ENCODE measurements at places on chromosomes 13 and 19.
A peak's percentile ranks its signal among the peaks of the same experiment; 100 is the strongest.

- DNase-seq = no peak
Observed at GRCh38 chr13:22061806-22062391, 391.0 kb downstream of the FGF9 start.

DNA sequence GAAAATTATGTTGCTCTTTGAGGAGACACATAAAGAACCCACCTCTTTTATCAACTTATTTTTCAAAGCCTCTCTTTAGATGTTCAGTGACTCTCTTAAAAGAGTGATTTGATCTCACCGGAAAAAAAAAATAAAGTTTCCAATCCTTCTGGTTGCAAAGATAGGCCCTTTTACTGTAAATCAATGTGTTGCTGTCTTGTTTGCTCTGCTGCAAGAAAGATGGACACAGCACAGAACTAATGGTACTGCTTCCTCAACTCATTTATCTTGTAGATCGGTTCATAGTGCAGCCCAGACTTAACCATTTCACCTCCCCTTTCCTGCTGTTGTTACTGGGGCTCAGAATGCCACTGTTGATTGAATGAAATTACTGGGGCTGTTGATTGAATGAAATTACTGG, 388.9 kb upstream of the KLF12 start:
- no peak for DNase-seq

- no peak for DNase-seq
Observed at GRCh38 chr19:40242480-40242879, 16.0 kb upstream of the CCNP start.

- DNase-seq = no peak
Observed at GRCh38 chr13:112210371-112210770, 143.4 kb downstream of the SOX1 start.

DNA sequence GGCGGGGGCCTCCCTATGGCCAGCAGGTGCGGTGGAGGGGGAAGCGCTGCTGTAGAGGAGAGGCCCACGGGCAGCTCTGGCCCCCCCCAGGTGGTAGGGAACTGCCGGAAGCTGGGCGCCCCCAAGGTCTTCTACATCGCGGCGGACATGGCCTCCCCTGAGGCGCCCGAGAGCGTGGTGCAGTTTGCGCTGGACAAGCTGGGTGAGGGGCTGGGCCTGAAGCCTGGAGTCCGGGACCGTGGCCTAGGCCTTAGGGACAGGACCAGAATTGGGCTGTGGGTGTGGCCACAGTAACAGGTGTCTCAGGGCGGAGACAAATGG, 3.8 kb upstream of the RPL36 start:
- no peak for DNase-seq

DNA sequence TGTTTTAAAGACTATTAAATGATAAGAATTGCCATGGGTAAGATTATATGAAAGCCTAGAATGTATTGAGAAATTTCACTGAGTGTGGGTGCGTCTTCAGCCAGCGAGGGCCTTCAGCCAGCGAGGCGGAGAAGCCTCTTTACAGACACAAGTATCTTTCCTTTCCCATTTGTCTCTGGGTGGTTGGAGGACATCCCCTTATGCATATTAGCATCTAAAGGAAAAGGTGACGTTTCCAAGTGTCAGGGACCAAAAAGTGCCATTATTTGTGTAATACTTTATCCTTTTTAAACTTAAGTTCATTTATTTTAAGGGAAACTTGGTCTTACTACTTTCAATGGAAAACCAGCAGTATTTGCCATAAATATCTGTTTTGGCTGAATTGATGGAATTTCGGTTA, 22.2 kb downstream of the SMARCA4 start:
- DNase-seq = no peak

- DNase-seq = no peak
Observed at GRCh38 chr19:2719920-2720776, 1.0 kb downstream of the DIRAS1 start.

DNA sequence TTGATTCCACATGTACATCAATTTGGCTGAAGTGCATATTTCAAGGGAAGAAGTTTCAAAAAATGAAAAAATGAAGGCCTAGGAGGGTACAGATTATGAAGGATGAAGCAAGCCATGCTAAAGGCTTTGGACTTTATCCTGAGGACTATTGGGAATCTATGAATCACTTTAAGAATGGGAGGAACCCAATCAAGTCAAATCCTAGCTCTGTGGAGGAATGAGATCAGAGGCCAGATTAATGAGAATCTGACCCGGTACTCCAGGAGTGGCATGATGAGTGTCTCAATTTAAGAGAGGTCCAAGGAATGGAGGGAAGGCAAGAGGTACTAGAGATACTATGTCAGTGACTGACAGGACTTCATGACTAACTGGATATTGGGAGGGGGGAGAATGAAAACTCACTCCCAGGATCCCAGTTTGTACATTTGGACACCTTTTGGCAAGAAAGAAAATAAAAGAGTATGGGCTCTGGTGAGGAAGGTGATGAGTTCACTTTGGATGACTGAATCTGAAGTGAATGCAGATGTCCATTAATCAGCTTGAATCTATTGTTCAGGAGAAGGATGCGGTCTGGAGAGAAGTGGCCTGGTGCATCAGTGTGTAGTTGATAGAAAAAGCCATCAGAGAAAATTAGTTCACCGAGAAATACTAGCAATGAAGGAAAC, 349.0 kb downstream of the EFNB2 start:
- DNase-seq = no peak

DNA sequence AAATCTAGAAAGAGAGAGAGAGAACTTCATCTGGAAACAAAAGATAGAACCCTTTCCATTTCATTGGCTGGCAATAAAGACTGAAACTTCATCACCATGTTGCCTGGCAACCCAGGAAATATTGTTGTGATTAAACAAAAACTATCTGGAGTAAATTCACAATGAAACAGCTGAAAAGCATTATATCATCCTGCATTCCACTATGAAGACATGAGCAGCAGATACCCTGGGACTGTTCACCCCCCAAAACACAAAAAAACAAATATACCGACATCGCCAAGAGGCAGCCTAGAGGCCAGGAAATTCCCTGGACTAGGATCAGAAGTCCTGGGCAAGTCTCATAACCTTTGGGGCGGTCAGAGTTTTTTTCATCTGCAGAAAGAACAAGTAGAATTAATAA, 158.3 kb downstream of the FOXO1 start:
- no peak for DNase-seq

- no peak for DNase-seq
Observed at GRCh38 chr13:49218493-49219051, 1.6 kb upstream of the MLNR start.

DNA sequence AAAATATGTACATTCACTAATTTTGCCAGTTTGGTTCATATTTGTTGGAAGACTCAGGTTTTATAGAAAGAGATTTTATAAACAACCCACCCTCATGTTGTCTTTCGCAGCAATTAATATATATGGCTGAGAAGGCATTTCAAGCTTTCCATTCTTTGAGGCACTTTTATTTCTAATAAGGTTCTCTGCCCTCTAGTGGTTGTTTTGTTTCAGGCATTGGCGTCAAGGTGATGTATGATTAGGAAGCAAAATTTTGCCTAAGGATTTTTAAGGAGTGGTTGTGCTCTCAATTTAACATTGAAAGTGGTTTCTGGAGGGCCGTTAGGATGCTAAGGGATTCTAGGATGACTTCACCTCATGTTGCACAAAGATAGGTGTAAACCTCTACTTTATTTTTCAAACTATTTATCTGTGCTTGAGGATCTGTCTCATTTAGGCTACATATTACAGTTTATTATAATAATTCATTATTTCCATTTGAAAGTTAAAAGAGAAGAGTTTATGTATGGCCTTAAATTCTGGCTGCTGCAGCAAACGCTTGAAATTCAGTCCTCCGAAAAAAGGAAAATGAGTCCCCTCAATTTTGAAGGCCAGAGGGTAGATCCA, 35.9 kb downstream of the OXGR1 start:
- no peak for DNase-seq

GRCh38 chr19:29129148-29129547, 83.8 kb downstream of the UQCRFS1 start:
- DNase-seq = no peak

DNA sequence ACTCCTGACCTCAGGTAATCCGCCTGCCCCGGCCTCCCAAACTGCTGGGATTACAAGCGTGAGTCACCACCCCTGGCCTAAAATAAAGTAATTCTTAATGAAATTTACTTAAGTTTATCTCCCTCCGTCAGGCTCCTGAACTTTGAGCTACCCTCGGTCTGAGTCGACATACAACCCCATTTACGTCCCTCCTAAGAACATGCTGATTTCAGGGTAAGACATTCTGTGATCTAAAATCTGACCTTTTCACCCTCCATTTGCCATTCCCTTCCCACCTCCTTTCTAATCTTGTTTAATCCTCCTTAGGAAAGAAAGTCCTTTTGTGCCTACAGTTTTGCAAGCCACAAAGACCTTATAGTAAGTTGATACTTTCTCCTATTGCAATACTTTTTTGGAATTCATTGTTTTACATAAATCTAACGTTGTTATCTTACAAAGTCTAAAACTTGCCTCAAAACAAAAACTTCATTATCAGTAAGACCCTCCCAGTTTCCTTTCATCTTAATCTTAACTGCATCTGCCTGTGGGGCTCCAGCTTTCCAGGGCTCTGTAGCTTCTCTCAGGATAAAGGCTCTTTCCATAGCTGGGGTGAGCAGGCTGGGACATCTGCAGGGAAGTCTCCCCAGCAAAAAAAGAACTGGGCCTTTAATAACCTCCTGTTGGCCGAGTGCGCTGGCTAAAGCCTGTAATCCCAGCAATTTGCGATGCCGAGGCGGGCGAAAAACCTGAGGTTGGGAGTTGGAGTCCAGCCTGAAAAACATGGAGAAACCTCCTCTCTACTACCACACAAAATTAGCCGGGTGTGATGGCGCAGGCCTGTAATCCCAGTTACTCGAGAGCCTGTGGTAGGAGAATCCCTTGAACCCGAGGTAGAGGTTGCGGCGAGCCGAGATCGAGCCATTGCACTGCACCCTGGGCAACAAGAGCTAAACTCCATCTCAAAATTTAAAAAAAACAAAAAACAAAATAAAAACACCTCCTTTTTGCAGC, 143.1 kb downstream of the ZNF737 start:
- DNase-seq = no peak

DNA sequence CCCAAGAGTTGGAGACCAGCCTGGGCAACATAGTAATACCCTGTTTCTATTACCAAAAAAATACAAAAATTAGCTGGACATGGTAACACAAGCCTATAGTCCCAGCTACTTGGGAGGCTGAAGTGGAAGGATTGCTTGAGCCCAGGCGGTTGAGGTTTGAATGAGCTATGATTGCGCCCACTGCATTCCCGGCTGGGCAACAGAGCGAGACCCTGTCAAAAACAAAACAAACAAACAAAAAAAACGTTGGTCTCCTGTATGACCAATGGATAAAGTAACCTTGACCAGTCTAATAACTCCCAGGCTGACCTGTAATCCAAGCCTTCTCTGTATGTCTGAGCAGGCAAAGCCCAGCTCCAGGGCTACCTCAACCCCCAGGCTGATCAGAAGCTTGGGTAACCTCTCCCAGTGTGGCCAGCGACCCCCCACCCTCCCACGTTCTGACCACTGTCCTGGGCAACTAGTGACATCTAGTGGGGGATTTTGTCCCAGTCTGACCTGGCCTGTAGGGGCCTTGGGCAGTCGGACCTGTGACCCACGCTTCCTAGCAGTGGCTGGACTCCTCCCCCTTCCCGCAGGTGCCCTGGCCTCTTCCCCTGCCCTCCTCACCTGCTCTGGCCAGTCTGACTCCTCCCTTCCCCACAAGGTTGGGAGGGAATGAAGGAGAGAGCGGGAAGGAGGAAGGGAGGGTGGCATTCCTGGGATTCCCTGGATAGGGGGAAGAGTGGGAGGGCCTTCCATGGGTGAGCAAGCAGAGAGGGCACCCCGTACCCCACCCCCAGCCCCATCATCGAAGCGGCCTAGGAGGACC, 1.0 kb upstream of the BCAM start:
- DNase-seq = no peak

DNA sequence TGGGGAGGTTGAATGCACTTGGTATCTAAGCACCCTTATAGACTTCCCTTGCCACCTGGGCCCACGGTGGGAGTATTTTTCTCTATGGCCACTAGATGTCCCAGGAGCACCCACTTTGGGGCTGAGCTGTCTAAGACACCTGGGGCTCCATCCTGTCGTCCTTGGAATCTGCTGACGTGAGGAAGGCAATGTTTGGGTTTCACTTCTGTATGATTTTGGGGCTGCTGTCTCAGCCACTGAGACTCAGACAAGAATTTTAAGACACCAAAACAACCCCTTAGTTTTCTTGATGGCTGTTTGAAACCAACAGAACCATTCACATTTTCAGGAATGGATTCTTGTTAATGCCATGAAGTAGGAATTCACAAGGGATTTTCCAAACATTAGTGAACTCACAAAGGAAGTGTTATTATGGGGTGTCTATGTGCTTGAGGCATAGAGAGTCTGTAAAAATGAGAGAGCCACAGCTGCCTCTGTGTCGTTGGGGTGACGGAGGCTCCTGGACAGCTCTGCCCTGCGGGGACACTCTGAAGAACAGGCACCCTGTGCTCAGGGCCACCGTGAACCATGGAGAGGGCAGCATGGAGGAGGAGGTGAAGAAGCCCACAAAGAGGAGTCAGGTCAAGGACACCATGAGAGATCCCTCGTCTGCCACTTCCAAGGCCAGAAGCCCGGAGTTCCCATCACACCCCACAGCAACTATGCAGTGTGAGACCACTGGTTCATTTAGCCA, 106.8 kb upstream of the SPATA13 start:
- peak; percentile 37 for DNase-seq

DNA sequence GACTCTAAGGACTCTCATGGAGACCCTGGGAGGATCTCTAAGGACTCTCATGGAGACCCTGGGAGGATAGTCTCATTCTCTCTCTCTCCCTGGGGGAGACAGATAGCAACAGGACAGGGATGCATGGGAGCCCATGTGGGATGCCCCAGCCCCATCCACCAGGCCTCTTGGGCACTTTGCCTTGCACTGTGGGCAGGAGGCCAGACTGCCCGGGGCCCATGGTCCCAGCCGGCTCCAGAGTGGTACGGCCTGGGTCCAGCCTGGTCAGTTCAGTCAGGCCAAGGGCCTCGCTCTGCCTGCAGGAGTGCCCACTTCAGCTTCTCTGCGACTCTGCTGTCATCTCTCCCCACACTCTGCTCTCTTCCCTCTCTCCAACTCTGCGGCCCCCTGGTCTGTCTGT, 48.6 kb upstream of the SHKBP1 start:
- DNase-seq = no peak

DNA sequence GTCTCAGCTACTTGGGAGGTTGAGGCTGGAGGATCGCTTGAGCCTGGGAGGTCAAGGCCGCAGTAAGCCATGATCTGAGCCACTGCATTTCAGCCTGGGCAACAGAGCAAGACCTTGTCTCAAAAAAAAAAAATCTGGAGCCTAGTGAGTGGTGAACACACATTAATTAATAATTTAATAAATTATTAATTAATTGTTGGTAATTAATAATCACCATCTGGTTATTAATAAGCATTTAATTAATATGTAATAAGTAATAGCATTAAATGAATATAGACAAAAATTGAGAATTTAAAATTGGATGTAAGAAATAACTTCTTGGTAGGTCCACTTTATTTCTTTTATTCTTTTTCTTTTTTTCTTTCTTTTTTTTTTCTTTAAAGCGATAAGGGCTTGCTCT, 31.9 kb upstream of the CEBPA start:
- DNase-seq = no peak

Data from T-helper 1 cell (primary cell).